ENCODE measurements at places on chromosomes 1 and 21.

- DNase-seq, result no peak
Observed at GRCh38 chr1:5296557-5297179, 642.3 kb downstream of the AJAP1 start.

- no peak for DNase-seq
Observed at GRCh38 chr1:207850621-207851407, 60.1 kb downstream of the CD34 start.

DNA sequence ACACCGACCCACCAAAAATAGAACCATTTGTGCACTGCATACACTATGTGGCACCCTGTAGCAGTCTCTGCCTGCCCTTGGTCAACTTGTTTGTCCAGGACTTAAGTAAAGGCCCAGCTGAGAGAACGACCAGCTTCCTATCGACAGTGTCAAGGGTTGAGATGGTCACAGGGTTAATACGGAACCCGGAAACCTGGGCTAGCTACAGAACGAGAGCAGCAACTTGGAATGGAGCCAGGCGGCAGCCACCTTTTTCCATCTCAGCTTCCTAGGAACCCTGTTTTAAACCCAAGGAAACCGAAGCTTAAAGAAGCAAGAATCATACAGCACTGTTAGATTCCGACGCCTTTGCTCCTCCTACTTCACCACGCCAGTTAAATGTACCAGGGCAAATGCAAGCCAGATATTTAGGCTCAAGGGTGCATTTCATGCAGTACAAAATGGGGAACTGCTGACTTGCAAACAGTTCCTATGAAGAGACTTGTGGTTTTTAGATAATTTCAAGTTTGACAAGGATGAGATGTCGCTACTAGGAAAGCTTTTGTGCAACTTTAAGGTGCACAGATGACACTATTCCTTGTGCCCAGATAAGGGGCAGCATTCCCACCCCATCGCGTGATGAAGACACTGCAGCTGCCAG is 35.5 kb downstream of the SLC66A1 start:
- no peak for DNase-seq

GRCh38 chr1:186845576-186846210 is 16.9 kb downstream of the PLA2G4A start:
- no peak for DNase-seq

- no peak for DNase-seq
Observed at GRCh38 chr1:209714338-209714737, 9.7 kb downstream of the HSD11B1 start.

GRCh38 chr1:44270686-44271628 is 57.7 kb downstream of the DMAP1 start:
- no peak for DNase-seq

DNA sequence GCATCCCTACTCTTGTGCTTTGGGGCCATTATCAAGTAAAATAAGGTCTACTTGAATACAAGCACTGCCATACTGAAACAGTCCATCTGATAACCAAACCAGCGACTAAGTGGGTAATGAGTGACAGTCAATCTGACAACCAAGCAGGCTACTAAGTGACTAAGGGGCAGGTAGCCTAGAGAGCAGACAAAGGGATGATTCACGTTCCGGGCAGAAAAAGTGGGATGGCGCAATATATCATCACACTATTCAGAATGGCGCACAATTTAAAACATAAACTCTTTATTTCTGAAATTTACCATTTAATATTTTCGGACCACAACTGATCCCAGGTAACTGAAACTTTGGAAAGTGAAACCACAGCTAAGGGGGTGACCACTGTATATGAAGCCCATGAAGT is 17.7 kb downstream of the NGF start:
- no peak for DNase-seq

DNA sequence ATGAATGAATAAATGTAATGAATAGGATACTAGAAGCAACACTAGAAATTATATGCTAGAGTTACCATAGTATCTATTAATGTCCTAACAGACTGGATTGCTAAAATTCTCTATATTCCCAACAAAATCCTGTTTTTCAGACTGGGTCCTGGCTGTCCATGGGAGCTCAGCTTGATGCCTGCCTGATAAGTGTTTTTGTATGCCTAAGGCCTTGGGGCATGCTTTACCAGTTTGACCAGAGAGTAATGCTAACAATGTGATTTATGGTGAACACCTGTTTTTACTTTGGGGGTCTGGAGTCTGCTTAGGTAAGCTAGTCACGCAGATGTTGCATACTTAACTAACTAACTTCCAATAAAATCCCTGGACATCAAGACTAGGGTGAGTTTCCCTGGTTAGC is 318.8 kb upstream of the DEPDC1 start:
- no peak for DNase-seq

DNA sequence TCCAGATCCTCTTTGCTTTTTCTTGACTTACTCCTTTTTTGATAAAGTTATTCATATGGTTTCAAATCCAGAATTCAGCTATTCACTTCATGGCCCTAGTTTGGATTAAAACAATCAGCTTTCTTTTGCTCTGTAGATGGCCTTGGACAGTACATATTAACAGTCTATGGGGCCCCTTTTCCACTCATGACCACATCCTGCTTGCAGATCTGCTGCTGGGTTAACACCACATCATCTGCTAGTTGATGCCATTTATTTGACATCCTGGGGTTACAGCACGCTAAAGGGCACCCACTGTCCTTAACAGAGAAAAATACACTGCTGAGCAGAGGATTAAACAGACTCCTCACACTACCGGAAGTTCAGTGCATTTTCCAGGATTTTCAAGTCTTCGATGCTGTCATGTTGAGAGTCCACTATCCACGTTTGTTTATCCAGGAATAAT is 941 bp upstream of the IFI16 start:
- DNase-seq, result no peak

GRCh38 chr1:209341146-209341545 is 242.4 kb upstream of the CAMK1G start:
- no peak for DNase-seq

DNA sequence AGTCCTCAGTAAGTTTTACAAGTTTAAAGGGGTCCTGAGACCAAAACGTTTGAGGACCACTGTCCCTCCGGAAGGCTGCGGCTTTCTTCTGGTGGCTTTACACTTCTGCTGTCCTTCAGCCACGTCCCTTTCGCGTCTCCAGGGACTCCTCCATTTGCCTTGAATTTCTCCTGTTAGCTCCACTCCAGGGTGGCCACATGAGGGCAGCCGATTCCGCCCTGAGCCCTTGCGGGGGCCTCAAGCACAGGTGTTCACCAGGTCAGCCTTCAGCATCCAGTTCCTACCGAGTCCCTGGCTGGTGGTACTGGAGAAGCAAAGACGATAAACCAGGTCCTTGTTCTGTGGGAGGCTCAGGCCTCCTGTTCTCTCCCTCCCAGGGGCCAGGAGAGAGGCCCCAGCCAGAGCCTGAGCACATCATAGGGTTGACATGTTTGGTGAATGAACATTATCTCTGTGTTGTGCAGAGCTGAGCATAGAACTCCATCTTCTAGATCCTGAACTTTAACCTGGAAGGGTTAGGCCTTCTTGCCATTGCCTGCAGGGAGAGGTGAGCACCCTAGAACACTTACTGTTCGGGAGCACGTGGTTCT is 27.4 kb upstream of the COQ8A start:
- DNase-seq, result no peak

GRCh38 chr1:207179036-207179435 is 75.0 kb downstream of the C4BPA start:
- no peak for DNase-seq

GRCh38 chr21:38202811-38203210 is 54.0 kb upstream of the KCNJ15 start:
- no peak for DNase-seq

DNA sequence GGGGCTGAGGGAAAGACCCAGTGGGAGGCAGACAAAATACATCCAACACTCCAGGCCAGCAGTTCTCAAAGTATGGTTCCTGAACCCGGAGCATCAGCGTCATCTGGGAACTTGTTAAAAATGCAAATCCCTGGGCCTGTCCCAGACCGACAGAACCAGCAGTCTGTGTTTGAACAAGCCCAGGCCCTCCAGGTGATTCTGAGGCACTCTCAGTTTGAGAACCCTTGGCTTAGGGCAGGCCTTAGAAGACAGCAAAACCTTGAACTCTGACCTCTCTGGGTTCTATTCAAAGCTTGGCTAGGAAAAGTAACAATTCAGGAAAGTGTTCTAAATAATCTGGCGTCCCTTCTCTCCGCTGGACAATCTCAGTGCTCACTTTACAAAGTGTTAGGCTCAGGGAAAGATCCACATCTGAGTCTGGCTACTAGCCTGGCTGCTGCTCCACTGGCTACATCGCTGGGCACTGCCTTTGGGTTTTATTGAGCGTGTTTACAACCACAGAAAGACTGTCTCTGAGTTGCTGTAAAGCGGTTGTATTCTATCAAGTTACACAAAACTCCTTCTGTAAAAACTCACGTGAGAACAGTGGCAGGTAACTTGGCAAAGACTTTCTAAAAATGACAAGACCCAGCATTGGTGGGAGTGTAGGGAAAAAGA is 166.1 kb downstream of the HIVEP3 start:
- DNase-seq, result no peak

GRCh38 chr21:41779659-41780058 is 12.8 kb upstream of the RIPK4 start:
- no peak for DNase-seq

DNA sequence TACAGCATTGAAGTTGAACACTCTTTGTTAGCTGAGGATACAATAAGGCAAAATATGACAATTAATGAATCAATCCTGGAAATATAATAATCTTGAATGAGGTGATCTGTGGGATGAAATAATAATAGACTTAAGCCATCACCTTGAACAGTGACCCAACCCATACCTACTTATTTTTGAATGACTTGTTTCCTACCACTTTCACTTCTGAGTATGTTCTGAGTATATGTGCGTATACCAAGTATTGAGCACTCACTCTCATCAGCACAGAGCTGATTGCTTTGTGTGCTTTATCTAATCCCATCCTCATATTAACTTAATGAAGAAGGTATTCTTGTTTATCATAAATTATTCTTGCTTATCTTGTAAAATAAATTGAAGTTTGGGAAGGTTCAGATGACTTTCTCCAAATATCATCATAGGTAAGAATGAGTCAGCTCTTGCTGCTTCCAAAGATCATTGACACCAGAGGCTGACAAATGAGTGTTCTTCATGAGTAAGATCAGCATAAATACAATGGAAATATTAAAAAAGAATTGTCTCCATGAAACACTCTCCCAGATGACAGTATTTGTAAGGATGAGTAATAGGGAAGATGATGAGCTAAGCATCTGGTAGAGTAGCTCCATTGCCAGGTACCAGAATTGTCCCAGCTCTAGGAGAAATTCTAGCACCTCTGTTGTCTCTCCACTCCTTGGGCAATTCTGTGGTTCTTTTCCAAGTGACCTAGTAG is 198.1 kb upstream of the KIAA0040 start:
- DNase-seq, result no peak

DNA sequence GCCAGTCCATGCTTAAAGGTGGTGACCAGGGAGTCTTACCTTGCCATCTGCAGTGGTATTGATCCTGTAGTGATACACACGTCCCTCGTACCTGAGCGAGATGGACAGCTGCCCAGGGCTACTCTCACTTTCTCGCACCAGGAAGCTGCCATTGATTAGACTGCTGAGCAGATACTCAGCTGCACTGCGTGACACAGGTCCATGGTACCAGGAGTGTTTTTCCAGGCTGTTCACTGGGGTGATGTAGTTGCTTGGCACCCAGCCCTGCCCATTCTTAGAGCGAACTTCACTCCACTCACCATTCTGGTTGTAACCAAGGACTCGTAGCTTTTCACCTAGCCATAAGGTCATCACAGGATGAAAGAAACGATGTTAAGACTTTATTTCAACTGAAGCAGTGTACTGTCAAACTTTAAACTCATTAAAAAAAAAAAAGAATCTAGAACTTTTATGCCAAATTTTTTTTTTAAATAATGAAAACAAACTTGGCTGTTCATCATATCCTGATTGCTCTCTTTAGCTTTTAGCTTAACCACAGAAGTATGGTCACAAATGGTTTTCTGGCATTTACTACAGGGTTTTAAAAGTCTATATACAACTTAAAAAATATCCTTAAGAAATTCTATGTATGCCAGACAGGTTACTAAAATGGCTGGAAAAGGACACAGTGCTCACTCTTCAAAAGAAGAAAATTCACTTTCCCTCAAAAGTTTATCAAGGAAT is 44.6 kb downstream of the TOR3A start:
- DNase-seq, result no peak

DNA sequence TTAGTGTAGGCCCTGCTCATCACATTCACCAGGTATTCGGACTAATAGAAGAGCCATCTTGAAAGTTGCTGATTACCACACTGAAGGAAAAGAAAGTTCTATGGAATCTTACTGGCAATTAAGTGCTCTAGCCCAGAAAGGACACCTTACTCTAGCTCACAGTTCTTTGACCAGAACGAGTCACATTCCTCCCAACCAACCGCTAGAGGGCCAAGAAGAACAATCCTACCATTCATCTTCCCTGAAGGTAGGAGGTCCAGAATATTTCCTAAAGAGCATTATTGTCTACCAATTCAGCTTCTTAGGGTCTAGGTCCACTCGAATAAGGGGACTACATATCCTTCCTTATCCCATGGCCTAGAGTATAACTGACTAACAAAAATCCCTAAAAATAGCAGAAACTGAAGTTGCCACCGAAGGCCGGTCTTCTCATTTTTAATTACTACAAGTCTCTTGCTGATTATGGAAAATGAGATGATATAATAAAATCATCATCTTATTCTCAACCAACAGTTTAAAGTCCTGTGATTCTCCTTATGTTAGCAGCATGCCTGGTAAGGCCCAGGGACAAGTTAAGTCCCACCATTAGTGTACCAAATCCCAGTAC is 2.7 kb upstream of the FMO1 start:
- no peak for DNase-seq

DNA sequence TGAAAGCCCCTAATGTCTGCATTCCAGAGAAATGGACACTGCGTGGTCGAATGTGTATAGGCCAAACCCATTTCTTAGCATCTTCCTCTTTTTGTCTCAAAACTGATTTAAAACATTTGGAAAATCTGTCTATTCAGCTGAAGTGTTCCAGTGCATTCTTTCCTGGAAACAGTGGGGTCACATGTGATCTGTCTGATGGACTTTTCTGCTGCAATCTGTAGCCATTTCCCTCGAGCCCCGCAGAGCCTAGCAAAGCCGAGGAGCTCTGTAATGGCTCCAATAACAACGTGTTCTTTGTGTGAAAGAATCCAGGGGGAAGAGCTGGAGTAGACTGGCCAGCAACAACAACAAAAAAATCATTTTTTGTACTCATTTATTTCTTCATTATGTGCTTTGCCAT is 329.3 kb downstream of the BARHL2 start:
- DNase-seq, result no peak

DNA sequence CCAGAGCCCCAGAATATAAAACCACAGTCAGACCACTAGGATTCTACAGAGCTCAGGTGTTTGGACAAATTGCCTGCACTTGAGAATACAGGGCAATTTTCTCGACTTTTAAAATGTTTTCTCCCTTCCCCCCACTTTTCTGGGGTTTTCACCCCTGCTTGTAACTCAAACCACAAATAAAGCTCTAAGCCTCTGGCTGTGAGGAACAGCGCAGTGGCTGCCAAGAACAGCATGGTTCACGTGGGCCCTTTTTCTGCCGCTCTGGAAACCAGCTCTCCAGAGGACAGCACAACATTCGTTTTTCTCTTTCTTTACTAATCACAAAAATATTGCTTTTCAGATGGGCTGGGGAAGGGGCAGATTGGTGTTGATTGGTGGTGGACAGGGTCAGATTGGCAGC is 102.2 kb upstream of the JUN start:
- no peak for DNase-seq
